Activated naive CD8-positive, alpha-beta T cell treated with anti-CD3 and anti-CD28 coated beads, Interleukin-2, amount 10 ng/mL, durations not matched to agents 7 days and 5 days (primary cell): ENCODE measurements at places on chromosomes 13 and 19. TPM values are rescaled to one million over a fixed set of nuclear protein-coding genes. Genes with fewer than 3 reads are reported as not detected.

- DNase-seq = no peak
Measured at GRCh38 chr13:86357106-86357505, 557.9 kb upstream of the SLITRK6 start.

GRCh38 chr19:19552798-19553197, 14.7 kb downstream of the CILP2 start:
- no peak for DNase-seq

GRCh38 chr13:56924401-56924800, 216.3 kb upstream of the PRR20A start:
- DNase-seq = no peak

DNA sequence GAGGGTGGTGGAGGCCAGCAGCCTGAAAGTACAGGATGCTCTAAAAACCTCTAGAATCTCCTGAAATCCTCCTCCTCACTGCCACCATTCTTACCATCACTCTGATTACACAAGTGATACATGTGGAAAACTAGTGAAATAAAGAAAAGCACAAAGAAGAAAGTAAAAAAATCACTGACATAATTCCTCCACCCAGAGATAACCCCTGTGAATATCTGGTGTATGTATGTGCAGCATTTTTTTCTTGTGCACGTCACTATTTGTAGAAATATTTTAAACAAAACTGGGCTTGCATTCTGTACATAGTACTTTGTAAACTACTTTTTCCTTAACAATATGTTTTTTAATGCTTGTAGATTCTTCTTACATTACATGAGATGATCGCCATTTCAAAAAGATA, 73.2 kb downstream of the CDADC1 start:
- DNase-seq = no peak

DNA sequence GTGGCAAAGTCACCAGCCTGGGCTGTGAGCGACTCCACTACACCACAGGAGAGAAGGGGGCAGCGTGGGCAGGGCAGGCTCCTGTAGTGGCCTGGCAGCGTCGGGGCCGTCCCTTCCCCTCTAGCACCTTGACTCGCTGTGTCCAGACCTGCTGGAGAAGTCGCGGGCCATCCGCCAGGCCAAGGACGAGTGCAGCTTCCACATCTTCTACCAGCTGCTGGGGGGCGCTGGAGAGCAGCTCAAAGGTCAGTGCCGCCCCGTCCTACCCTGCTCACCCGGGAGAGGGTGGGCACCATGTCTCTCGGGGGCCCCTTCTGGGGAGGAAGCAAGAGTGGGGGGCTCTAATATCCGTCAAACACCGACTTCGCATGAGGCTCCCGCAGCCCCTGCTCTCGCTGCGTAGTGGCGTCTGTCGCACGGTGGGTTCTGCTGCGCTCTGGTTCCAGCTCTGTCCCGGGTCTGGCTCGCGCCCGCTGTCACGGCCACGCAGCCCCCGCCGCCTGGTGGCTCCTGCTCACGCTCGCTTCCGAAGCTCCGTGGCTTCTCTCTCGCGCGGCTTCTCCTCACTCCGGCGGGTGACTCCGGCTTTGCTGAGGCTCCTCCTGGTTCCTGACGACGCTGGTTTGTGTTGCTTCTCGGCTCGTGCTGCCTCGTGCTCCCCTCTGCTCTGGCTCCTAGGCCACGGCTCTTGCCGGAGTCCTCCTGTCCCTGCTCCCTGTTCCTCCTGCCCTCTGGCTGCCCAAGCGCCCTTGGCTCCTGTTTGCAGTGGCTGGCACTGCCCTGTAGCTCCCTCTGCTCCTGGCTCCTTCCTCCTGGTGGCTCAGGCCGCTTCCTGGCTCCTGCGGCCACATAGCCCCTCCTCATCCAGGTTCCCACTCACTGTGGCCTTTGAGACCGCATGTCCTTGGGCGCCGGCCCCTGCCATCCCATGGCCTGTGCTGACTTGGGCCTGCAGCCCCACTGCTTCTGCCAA, 27.2 kb downstream of the MYH14 start:
- no peak for DNase-seq

- DNase-seq = no peak
Measured at GRCh38 chr13:34867590-34867989, 74.5 kb upstream of the NBEA start.

DNA sequence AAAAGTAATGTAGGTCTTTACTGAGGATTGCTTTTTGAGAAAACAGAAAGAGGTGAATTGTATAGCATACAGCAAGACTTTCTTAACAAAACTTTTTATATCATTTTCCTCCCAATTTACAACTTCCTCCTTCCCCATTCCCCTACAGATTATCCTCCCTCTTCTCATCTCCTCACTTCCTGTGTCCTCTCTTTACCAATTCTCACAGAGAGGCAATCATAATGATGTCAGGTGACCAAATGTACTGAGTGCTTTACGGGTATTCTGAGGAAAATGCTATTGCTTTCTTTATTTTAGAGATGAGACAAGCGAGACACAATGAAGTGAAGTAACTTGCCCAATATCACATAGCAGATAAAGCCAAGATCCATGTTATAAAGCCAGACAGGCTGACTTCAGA, 1.7 kb upstream of the MTMR6 start:
- no peak for DNase-seq

DNA sequence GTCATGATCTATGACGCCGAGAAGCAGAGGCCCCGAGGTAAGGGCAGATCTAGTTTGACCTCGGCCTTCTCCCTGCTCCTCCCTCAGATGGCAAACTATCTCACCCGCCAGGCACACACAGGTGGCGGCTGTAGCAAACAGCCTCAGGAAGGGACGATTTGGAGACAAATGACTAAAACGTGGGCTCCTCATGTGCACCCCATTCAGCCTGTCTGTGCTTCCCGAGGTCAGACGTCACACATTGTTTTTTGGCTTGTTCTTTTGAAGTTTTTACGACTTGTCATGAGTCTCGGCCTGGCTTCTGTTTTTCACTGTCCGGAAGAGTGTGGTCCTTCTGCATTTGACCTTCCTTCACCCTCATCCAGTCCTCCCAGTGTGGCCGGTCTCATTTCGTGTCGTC, 15.0 kb downstream of the DAZAP1 start:
- no peak for DNase-seq

GRCh38 chr13:104993708-104994107, 1541.8 kb downstream of the EFNB2 start:
- DNase-seq = no peak

GRCh38 chr13:80297503-80297902, 43.4 kb downstream of the SPRY2 start:
- DNase-seq = no peak

GRCh38 chr19:54390942-54391577, 24.2 kb upstream of the TTYH1 start:
- DNase-seq = peak; percentile 57

- DNase-seq = no peak
Measured at GRCh38 chr19:10288662-10289166, 1.0 kb upstream of the ICAM5 start.

DNA sequence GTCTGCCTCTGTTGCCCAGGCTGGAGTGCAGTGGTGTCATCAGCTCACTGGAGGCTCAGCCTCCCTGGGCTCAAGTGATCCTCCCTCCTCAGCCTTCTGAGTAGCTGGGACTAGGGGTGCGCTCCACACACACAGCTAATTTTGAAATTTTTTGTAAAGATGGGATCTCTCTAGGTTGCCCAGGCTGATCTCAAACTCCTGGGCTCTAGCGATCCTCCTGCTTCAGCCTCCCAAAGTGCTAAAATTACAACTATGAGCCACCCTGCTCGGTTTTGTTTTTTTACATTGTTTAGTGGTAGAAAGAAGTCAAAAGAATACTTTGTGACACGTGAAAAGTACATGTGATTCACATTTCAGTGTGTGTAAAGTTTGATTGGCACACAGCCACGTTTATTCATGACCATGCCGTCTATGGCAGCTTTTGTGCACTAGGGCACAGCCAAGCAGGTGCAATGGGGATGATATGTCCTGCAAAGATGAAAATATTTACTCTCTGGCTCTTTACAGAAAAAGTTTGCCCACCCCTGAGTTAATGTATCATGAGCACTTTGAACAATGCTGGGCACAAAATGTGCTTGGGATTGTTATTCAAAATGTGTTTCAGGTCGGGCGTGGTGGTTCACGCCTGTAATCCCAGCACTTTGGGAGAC, 16.2 kb upstream of the NFIC start:
- DNase-seq = no peak

DNA sequence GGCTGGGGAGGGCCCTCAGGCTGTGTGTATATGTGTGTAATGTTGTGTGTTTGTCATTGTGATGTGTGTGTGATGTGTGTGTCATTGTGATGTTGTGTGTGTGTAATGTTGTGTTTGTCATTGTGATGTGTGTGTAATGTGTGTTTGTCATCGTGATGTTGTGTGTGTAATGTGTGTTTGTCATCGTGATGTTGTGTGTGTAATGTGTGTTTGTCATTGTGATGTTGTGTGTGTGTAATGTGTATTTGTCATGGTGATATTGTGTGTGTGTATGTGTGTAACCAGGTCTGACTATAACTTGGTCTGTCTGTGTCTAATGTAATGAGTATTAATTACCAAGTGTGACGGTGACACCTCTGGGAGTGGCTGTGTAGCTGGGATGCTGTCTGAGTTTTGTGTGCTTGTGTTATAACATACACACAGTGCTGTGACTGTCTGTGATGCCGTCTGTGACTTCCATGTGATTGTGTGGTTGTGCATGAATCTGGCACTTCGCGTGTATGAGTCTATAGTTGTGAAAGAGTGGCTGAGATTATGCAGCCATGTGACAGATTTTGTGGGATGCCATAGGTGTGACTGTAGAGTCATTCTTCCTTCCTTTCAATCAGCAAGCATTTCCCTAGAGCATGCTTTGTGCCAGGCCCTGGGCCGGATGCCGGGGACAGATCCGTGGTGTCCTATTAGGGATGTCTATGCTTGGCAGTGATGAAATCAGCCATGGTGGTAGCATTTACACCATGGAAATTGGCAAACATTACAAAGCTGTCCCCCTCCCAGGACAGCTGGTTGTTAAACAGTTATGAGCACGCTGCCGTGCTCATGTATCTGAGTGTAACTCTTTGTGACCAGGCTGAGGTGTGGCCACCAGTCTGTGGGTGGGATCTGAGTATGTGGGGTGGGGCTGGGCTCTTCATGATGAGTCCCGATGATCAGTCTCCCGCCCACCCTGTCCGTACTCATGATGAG, 6.4 kb downstream of the TNFSF14 start:
- DNase-seq = no peak

DNA sequence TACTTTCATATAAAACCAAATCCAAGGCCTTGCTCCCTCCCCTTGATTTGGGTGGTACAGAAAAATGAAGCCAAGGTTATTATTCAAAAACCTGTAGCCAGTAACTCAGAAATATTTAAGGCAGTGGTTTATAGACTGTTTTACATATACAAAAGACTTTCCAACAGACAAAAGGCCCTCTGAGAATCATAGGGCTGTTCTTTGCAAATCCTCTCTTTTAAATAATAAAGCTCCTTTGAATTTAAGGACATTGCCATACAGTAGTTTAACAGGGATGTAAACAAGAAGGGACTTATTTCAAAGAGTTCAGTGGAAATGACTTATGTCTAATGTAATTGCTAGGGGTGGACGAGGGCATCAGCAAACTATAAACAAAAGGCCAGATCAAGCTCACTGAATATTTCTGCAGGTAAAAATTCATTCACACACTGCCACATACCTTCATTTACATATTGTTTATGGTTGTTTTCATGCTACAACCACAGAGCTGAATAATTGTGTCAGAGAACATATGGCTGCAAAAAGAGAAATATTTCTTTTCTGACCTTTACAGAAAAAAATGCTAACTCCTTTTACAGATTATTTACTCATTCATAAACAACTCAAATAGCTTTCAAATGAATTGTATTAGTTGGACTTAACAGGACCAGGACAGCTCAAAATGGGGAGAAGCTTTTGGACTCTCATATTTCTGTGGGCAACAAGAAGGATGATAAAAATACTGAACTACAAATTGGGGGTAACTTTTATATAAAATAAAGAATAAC, 665.6 kb downstream of the SLITRK1 start:
- DNase-seq = no peak

DNA sequence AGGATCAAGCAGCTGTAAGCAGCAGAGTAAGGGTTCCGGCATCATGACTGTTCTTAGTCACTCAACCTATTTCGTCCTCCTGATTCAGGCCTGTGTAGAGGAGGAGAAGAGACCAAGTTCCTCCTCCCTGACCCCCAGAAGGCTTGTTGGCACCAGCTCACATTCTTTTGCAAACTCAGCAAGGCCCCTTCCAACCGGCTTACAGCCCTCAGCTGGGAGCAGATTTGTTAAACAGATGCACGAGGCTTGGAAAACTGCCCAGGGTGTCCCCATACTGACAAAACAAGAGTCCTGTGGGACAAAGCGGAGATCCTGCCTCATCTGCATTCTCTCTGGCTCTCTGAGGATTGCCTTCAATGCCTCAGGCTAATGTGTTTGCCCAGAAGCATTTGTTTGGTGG, 113.2 kb upstream of the SOX21 start:
- no peak for DNase-seq

GRCh38 chr13:108154421-108154858, 60.9 kb downstream of the LIG4 start:
- DNase-seq = no peak

GRCh38 chr19:48218997-48219396, 36.7 kb downstream of the CARD8 start:
- DNase-seq = no peak

- DNase-seq = no peak
Measured at GRCh38 chr19:38203197-38203596, 20.8 kb downstream of the DPF1 start.

- DNase-seq = no peak
Measured at GRCh38 chr13:33978653-33979052, 160.7 kb downstream of the RFC3 start.

DNA sequence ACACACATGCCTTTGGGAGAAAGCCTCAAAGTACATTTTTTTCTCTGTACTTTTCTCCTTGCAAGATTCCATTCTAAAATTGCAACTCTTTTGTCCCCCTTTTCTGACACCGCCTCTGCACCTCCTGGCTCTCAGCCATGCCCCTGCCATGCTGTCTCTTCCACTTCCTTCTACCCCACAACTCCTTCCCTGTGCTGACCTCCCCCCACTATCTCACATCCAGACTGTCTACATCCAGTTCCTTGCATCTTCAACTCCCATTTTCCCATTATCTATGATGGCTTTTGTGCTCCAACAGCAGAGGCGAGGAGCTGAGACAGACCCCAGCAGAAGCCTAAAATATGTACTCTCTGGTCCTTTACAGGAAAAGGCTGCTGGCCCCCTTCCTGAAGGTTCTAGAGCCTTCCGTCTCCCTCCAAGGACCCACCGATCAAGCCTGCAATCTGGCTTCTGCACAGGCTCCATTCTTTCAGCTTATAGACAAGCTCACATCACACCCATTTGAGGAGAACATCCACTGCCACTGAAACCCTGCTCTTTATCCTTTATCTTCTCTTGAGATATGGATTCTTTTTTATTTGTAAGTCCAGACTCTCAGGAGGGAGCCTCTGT, 50.2 kb downstream of the RFX2 start:
- no peak for DNase-seq

KLK1 gene
- 1.4 TPM for total RNA-seq

CCNA1 gene
- total RNA-seq = 0.28 TPM

MCEMP1 gene
- not detected for total RNA-seq

ZNF345 gene
- 11.0 TPM for total RNA-seq

ACP5 gene
- total RNA-seq = 35.0 TPM

ZNF160 gene
- 52.2 TPM for total RNA-seq

PLEKHF1 gene
- total RNA-seq = 33.3 TPM

CFAP97D2 gene
- not detected for total RNA-seq

PRODH2 gene
- not detected for total RNA-seq
